ENCODE measurements at places on chromosomes 7 and 10. TPM values are rescaled to one million over a fixed set of nuclear protein-coding genes. Genes with fewer than 3 reads are reported as not detected.

Gene FGFR2
- 58.6 TPM for total RNA-seq

Gene SHTN1
- 8.6 TPM for total RNA-seq

Gene SDK1
- total RNA-seq = 15.0 TPM

DNA sequence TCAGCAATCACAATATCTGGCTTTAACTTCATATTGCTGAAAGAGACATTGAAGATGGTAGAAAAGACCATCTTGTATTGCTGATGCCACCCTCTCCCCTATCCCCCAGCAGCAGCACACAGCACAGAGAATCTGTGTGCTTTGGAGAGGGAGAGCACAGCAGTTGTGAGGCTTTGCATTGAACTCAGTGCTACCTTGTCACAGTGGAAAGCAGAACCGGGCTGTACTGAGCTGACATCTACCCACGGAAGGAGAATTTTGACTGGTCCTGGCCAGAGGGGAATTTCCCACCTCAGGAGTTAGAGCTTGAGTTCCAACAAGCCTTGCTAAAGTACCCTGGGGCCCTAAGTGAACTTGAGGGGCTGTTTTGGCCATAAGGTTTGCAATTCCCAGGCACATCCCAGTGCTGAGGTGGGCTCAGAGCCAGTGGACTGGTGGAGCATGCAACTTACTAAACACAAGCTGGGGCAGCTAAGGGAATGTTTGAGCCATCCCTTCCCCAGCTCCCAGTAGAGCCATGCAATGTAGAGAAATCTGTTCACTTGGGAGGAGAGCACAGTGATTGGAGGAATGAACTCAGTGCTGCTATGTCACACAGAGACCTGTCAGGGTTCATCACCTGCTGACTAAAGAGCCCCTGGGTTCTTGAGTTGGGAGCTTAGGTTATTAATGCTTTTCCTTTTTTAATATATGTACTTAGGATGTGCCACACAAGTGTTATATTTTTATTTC lies 62.1 kb downstream of the OR13A1 start:
- H3K36me3 ChIP-seq = no peaks in the 10 kb centered on the region
- DNase-seq = no peak
- no peaks in the 10 kb centered on the region for H3K4me1 ChIP-seq
- H3K27ac ChIP-seq = no peak overlapping the region
- no peak overlapping the region for H3K4me3 ChIP-seq
- H3K27me3 ChIP-seq = no peaks in the 10 kb centered on the region

DNA sequence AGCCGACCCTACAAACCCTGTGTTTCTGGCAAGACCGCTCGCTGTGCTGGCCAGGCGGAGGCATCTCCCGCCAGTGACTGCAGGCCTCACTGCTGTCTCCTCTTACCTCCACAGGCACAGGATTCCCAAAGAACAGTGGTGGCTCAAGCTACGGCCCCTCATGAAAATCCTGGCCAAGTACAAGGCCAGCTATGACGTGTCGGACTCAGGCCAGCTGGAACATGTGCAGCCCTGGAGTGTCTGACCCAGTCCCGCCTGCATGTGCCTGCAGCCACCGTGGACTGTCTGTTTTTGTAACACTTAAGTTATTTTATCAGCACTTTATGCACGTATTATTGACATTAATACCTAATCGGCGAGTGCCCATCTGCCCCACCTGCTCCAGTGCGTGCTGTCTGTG lies 36.2 kb downstream of the PITRM1 start:
- H3K4me1 ChIP-seq = peaks cover 44% of the 10 kb centered on the region
- no peak overlapping the region for H3K4me3 ChIP-seq
- no peaks in the 10 kb centered on the region for H3K27me3 ChIP-seq
- H3K27ac ChIP-seq = peak overlapping the region; percentile 52
- H3K36me3 ChIP-seq = peaks cover 50% of the 10 kb centered on the region

DNA sequence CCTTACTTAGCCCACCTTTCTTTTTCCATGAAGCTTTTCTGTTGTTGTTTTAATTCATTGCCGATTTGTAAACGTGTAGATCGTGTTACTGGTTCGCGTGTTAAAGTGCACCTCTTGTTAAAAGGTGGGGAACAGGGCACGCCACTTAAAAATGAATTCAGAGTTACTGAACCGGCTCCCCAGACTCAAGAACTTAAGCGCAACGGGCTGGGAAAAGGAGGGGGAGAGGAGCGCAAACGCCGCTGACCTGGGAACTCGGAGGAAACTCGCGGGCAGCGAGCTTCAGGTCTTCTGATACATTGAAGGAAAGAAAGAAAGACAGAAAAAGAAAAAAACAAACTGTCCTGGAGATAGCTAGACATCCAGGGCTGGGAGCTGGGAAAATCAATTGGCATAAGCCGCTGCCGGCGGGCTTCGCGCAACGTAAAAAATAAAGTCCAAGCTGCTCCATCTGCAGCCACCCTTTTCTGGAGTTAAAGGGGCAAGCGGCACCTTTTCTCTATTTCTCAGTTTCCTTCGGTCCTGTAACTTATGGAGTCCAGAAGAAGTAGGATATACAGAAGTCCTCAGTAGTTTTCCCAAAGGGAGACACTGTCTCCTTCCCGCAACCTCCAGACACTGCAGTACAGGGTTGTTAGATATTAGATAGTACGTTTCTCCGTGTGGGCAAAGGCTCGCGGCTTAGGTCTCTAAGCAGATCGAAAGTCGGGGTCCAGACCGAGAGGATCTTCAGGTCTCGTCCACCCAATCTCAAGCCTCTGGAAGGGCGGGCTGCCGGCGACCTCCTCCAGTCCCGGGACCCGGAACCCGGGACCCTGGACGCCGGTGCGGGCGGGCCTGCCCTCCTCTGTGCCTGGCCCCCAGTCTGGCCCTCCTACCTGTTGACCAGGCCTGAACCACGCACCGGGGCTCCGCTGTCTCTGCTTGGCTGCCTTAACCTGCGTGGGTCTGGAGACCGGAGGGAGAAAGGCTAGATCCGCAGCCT lies 1.8 kb upstream of the DLX6 start:
- H3K27ac ChIP-seq = no peak overlapping the region
- peaks cover 25% of the 10 kb centered on the region for H3K4me1 ChIP-seq
- H3K36me3 ChIP-seq = no peaks in the 10 kb centered on the region
- peaks cover 12% of the 10 kb centered on the region for H3K27me3 ChIP-seq
- DNase-seq = peak; percentile 74
- no peak overlapping the region for H3K4me3 ChIP-seq

All from esophagus muscularis mucosa (tissue), 4 donors.